ENCODE measurements at places on chromosomes 13 and 19.

DNA sequence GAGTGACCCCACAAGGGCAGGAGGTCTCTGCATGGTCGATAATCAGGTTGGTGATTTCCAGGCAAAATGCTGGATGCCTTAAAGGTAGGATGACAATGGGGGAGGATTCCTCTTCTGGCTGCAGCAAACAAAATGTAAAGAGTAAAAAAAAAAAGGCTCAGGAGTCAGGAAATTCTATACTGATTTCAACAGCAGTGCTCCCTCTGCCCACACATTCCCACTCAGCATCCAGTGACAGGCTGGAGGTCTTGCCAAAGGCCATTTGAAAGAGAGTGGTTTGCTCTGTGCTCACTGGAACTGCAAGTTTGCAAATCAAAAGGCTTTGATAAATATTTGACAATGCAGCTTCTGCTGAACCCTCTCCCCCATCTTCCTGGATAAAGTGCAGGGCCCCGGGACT, 135.4 kb downstream of the TNFRSF19 start:
- DNase-seq, result no peak

DNA sequence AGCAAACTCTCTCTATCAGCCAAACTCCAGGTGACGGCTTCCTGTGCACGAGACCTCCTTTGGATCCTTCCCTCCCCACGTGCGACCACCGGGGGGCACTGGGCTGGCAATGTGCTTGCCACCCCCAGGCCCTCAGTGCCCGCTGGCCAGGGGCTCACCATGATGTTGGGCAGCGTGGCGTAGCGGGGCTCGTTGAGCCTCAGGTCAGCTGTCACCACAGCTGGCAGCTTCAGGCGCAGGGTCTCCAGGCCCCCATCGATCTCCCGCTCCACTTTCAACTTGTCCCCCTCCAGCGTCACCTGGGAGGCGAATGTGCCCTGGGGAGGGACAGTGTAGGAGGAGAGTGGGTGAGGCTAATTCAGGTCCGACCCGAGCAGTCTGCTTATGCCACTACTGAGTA, 4.8 kb upstream of the VSIG10L start:
- DNase-seq, result no peak

DNA sequence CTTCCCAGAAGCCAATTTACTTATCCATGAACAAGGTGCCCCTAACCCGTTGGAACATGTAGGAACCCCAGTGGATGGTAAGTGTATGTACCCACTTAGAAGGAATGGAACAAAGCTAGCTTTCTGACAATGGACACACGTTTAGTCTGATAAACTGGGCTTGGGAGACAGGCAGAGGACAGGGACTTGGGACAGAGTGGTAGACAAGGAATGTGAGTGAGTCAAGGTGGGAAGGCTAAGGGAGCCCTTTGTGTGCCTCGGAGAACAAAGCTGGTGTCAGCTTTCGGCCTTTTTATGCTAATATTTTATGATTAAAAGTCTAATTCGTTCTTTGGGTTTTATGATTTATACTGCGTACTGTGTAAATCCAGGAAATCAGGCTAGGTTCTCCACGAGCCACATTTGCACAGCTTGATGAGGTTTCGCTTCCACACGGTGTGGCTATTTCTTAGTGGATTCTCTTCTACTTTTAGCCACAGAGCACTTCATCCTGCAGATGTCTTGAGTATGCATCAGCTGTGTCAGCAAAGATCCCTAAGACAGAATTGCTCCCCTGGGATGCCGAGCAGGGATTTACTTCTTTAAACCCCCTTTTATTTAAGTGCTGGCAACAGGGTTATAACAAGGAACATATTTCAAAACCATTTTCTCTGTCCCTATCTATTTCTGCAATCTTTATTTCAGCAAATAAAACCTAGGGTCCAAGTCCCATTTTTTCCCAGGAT, 258.5 kb downstream of the DLEU7 start:
- DNase-seq, result no peak

GRCh38 chr13:26487781-26488180, 69.7 kb upstream of the WASF3 start:
- DNase-seq, result no peak

DNA sequence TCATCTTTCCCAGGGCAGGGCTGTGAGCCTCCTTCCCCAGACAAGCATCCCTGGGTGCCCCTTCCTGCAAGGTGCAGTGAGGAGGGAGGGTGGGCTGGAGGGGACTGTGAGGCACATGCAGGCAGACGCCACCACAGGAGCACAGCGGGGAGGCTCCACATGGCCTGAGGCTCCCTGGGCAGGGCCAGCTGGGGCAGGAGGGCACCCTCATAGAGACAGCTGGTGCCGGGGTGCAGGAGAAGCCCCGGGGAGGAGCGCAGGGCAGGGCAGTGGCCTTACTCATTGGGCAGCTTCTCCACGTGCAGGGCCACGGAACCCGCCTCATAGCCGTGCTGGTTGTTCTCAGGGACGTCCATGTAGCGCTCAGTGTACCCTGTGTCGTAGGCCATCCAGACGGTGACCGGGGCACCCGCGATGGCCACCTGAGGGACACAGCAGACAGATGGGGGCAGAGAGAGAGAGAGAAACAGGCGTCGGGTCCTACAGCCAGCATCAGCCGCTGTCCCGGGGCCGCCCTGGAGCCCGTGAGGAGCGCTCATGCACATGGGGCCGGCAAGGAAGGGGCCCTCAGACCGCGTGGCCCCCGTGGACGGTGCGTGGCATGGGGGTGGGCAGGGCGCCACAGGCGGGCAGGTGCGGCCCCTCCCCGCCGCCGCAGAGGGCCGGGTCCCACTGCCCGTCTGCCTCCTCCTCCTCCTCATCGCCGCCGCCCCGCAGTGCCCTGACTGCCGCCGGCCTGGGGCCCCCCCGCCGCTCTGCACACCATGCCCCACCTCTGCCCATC, 12.5 kb upstream of the MYDGF start:
- no peak for DNase-seq

GRCh38 chr19:23867895-23868294, 46.8 kb upstream of the ZNF726 start:
- no peak for DNase-seq

GRCh38 chr19:1169921-1170885, 3.9 kb downstream of the SBNO2 start:
- DNase-seq, result no peak

- no peak for DNase-seq
These were observed 24.0 kb downstream of the GRIN2D start for GRCh38 chr19:48417421-48417820.

- DNase-seq, result no peak
These were observed 15.0 kb upstream of the CCNA1 start for GRCh38 chr13:36417331-36417730.

GRCh38 chr19:36256064-36256463, 41.2 kb downstream of the ZNF146 start:
- no peak for DNase-seq

- no peak for DNase-seq
These were observed 6.9 kb downstream of the IRF2BP1 start for GRCh38 chr19:45879055-45879454.

- no peak for DNase-seq
These were observed 171.2 kb downstream of the TEX29 start for GRCh38 chr13:111491659-111492058.

DNA sequence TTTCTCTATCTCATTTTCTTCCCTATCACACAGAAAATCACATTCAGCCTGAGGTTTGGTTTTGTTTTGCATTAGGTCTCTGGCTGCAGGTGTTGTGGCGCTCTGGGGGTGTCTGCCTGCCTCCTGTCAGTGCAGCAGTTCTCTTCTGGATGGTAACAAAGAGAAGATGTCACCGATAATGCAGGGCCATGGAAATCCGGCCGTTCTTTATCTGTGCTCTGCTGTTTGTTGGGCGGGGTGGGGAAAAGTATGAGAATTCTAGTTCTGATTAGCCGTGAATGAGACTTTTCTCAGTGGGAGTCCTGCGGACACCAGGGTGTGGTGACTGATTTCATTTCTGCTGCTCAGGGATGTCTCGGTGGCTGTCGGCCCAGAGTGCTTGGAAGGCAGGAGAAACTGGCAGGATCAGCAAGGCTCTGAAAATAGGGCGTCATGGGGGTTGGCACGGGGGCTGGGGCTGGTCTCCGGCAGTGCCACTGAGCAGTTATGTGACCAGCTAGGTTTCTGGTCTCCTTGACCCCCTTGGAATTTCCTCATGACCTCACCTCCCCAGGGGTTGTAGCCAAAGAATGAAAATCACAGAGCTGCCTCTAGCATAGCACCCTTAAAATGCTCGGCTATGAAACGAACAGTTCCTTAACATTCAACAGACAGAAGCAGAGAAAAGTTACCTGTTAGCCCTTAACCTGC, 5.0 kb downstream of the RNF113B start:
- no peak for DNase-seq

DNA sequence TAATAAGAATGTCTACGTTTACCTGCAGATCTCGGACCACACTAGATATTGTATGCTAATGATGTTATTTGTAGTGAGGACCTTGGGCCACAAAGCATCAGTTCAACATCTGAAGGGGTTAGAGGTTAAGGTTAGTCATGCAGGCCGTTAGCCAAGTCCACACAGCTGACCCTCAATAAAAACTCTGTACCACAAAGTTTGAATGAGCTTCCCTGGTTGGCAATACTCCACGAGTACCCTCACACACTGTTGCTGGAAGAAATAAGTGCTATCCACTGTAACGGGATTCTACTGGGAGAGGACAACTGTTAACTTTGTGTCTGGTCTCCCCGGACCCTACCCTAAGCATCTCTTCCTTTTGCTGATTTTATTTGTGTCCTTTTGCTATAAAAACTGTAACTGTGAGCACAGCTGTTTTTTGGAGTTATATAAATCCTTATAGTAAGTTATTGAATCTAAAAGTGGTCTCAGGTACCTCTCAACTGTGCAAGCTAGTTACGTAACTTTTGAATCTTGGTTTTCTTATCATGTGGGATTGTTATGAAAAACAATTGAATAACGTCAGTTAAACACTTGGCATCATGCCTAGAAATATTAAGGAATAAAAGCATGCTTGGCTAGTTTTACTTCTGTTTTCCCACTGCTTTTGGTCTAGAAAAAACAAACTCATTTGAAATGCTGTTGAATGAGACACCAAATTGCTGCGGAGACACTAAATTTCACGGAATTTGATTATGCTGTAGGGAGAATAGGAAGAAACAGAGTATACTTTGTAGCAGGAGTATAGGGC, 181.5 kb downstream of the DNAJC3 start:
- no peak for DNase-seq
